ENCODE measurements at places on chromosomes 3 and 15.

DNA sequence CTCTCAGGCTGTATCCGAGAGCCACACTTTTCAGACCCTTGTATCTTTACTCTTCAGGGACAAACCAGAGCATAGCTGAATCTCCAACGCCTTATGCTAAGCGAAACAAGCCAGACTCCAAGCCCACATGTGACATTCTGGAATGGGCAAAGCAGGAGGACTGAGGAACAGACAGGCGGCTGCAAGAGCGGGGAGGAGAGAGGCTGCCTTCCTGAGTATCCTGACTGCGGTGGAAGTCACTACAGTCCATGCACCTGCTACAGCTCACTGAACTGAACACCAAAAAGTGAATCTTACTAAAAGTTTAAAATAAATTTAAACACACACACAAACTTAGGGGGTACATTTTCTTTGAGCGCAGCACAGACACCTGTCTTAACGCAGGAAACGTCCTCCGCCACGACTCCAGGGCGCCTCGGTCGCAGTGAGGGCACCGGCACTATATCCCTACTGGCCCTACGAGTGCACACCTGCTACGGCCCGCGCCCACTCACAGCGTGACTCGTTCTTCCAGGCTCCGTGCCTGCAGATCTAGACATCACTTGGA, 1.4 kb downstream of the CYFIP1 start:
- DNase-seq = no peak

DNA sequence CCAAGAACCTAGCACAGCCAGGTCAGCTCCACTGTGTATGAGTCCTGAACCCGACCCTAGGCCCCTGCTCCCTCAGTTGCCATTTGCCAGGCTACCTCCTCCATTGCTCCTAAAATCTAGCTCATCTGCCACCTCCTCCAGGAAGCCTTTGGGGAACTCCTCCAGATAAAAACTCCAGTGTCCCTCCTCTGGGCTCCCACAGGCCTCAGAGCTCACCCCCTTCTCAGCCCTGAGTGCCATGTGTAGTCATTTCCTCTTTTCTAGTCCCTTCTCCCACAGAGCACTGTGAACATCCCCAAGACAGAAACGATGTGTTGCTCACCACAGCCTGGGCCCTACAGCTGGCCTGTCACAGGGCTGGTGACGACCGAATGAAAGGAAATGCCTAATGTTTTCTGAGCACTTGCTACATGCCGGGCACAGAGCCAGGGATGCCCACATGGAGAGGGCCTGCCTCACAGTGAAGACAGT, 61.0 kb downstream of the IQSEC1 start:
- peak; percentile 74 for DNase-seq

DNA sequence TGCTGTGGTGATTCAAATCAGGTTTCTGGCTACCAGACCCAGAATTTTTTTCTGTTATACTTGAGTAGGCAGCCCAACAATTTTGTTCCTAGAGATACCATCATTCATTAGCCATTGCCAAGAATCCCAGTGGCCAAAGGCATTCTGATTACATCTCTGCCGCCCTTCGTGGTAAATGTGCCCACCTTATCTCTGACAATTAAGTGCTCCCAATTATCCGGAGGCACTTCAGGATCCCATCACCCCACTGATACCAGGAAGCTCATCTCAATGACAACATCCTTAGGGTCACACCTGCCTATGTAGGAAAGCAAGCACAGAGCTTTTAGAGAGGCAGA, 43.2 kb upstream of the RPL35A start:
- no peak for DNase-seq

GRCh38 chr3:65339192-65339740, 651.5 kb upstream of the ADAMTS9 start:
- DNase-seq = no peak

- DNase-seq = no peak
Observed at GRCh38 chr3:21274079-21274571, 476.9 kb downstream of the ZNF385D start.

- DNase-seq = no peak
Observed at GRCh38 chr3:9115336-9115735, 134.1 kb downstream of the SRGAP3 start.

DNA sequence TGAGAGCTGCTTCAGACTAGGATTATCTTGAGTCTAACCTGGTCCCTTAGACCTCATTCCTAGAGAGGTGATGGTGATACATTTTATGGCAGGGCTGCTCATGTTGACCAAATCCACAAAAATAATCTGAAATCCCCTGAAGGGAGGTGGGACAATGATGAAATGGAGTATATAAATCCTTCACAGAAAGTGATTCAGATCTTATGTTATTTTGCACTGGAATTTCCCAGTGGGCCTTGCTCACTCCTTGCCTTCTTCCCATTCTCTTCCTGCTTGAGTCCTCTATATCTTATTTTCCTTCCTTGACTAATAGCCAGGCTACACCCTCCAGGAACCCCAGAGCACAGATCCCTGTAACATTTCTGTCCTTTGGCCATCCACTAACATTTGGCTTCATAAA, 10.4 kb upstream of the TMEM202 start:
- no peak for DNase-seq

- DNase-seq = peak; percentile 41
Observed at GRCh38 chr3:112111785-112112402, 21.2 kb downstream of the GCSAM start.

DNA sequence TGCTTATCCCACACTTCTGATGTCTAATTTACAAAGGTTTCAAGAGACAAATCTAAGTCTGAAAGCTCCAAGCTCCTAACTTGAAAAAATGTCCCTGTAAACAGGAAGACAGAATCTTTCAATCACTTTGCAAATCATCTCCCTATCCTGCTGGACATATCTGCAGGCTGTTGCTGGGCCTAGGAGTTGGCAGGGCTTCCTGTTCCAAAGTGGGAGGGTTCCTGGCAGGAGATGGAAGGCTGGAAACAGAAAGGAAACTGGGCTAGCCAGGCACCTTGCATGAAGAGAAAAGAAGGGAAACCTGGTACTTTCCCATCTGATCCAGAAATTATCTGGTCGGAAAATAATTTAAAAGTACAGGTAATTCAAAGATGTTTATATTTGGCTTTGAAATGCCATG, 227.3 kb upstream of the IL12A start:
- DNase-seq = no peak

DNA sequence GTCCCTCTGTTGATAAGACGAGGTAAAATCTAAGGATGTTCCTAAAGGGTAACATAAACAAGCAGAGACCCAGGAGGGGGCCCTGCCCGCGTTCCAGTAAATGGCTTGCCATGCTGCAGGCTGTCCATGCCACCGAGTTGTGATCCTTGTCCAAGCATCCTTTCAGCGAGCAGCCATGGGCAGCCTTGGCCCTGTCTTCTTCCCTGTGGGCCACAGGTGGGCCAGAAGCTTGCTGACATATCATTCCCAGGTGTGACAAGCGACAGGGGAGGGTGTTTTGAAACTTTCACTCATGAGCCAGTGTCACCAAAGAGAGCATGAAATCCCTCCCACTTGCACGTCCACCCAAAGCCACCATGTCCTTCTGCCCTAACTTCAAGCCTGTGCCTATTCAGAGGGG, 53.7 kb downstream of the PCSK6 start:
- DNase-seq = no peak

DNA sequence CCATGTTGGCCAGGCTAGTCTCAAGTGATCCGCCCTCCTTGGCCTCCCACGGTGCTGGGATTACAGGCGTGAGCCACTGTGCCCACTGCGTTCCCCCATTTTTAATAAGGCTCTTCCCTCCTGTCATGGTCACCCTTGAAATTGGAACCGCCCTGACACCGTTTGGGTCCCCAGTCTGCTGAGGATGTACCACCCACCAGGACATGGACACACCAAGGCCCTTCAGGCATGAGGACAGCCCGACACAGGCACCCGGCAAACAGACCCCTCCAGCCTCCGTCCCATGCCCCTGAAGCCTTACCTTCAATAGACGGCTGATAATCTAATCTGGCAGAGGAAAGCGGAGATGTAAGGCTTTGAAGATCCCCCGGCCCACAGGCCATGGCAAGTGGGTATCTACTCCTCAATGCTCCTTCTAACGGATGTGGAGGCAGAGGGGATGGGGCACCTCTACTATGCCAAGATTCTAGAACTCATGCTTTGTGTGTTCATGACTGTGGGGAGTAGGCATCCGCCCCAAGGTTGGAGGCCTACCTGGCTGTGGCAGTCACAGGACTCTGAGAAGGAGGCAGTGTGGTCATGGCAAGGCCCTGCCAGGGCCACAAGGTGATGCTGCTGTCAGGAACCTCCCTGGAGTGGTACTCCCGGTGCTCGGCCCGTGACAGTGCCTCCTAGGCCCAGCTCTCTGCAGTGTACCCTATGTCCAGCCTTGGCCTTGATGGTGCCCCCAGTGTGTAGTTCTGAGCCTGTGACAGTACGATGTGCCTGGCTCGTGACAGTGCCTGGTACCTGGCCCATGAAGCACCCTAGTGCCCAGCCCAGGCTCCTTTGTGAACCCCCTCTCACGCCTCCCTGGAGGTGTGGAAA, 18.6 kb upstream of the PRSS50 start:
- no peak for DNase-seq

DNA sequence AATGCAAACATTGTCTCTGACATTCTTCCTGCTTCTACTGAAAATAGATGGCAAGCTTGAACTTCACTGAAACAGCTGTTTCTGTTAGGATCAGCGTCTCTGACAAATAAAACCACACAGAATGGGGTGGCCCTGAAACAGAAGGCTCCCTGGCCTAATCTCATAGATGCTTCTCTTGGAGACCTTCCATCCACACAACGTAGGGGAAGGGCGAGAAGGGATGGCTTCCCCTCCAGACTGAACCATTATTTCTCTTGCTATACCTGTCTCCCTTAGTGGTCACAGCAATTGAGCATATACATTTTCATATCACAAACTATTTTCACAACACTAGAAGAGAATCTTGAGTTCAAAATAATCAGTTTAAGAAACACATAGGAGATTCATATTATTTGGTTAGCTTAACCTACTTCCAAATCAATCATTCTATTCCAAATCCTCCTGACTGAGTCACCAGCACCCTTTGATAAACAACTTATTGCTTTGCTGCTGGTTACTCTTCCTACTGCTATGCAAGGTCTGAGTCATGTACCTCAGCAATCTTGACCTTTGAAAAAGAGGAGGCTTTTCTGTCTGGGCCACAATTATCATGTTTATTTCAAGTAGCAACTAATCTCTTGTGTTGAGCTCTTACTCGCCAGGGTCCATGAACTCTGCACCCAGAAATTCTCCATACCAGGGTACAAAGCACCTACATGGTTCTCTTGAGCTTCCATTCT, 45.5 kb downstream of the CBLB start:
- no peak for DNase-seq

DNA sequence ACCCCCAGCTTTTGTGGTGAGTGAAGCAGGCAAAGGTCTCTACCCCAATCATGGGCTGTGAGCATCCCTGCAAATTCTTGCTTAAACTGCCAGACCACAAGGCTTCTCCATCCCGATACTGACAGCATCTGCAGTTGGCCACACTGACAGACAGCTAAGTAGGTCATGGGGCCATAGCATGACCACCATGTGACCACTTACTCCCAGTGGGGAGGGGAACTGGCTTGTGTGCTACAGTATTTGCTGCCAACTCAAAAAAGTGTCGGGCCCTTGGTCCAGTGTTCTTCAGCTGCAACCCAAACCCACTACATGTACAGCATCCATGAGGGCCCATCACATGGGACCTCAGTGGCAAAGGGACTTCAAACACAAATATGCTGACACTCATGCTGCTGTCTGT, 103.4 kb downstream of the SEC22A start:
- DNase-seq = no peak

DNA sequence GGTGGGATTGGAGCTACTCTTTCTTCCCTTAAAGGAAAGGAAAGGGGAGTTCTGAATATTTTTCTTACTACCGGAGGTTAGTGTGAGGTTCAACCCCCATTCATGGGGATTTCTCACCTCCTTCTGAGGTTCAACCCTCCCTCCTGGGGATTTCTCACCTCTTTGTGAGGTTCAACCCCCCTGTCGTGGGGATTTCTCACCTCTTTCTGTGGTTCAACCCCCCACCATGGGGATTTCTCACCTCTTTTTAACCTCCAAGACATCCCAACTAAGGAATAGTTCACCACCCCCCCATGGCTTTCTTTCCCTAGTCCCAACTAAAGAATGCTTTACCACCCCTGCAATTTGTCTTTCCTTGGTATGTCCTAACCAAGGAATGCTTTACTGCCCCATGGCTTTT, 520.3 kb downstream of the EDEM1 start:
- no peak for DNase-seq

DNA sequence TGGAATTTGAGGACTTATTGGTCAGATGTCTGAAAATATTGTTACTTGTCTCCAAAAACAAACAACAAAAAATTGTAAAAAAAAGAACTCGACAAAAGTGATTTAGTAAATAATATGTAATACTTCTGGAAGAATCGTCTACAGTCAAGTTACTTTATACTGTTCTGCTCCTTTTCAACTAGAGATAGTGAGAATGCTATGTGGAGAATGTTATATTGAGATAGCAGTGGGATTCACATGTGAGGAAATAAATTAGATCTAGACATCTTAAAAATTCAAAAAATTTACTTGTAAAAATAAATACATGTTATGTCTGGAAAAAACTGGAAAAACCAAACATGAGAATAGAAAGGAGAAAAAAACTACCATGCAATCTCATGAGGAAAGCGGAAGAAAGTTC, 64.9 kb downstream of the SGO1 start:
- DNase-seq = no peak

DNA sequence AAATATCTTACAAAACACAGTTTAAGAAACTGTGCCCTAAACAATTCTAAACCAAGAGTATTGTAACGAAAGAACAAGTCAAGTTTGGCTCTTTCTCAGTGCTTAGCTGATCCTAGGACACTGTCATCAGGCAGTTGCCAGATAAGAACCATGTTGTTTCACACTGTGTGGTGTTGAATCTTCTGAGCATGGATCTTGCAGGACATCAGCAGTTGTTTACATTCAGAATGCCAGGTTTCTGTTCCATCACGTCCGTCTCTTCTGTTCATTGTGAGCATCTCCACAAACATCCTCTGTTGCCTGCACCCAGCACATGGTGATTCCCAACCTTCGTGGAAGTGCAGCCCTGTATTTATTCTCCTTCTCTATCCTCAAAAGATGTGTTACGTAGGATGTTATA, 67.9 kb downstream of the DCUN1D1 start:
- DNase-seq = no peak

DNA sequence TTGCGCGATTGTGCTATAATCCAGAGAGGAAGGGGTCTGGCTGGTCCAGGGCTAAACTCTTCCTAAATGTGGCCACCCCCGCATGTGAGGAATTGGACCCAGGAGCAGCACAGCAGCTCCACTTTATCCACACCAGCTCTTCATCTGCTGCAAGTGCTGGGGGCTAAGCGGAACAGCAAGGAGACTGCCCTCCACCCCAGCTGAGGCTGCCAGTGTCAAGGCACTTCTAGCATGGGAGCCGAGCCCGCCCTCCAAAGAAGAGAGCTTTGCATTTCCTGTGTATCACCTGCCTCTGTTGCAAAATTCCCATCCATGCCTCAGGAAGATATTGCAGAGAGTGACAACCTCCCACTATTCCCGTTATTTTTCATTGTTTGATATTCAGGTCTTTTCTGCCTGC, 333.6 kb downstream of the ARRDC4 start:
- DNase-seq = no peak

DNA sequence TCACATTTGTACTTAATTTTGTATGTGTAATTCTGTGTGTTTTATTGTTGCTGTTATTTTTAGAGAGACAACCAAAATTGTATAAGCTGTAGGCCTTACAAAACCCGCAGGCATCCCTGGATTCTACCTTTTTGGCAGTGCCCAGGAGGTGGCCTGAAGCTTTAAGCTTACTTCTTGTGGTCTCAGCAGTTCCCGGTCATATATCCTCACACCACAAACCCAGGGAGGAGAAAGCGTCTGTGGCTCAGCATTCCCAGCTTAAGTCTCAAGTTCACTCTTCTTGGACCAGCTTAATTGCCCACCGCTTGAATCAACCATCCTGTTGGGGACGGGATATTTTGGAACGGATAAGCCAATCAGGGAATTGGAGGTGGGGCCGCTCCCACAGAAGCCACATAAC, 36.7 kb downstream of the C2CD4A start:
- DNase-seq = no peak

Measured in immature natural killer cell (primary cell).